Left colon (tissue), 2 donors: ENCODE measurements at places on chromosomes 6 and 20. TPM values are rescaled to one million over a fixed set of nuclear protein-coding genes. Genes with fewer than 3 reads are reported as not detected.
A peak's percentile ranks its signal among the peaks of the same experiment; 100 is the strongest.

GRCh38 chr6:31575952-31576685, 754 bp downstream of the TNF start:
- DNase-seq: no peak

GRCh38 chr20:59148701-59149493, 14.7 kb upstream of the ZNF831 start:
- DNase-seq: no peak

GRCh38 chr20:4119854-4120209, 104.5 kb upstream of the RNF24 start:
- DNase-seq: no peak

GRCh38 chr6:31776989-31777666, at the start of gene VWA7:
Gene VWA7, minus strand, starts transcription at chr6:31777328. Its CDS starts 549 bp downstream, at chr6:31776779.
- DNase-seq: peak; percentile 88

DNA sequence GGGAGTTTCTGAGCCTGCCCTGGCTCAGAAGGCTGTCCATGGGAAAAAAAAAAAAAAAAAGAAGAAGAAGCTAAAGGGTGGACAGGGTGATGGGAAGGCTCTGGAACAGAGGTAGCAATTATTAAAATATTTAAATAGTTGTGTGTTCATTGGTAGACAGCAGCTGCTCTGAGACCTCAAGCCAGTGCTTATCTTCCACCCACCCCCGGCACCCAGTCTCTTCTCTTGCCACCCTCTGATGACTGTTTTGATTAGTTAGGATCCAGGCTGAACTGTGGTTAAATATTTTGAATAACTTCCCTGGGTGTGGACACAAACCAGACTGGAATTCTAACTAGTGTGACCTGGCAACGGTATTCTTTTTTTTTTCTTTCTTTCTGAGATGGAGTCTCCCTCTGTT, 16.9 kb upstream of the SRSF3 start:
- no peak for DNase-seq

OTOR gene
- total RNA-seq: not detected

DNA sequence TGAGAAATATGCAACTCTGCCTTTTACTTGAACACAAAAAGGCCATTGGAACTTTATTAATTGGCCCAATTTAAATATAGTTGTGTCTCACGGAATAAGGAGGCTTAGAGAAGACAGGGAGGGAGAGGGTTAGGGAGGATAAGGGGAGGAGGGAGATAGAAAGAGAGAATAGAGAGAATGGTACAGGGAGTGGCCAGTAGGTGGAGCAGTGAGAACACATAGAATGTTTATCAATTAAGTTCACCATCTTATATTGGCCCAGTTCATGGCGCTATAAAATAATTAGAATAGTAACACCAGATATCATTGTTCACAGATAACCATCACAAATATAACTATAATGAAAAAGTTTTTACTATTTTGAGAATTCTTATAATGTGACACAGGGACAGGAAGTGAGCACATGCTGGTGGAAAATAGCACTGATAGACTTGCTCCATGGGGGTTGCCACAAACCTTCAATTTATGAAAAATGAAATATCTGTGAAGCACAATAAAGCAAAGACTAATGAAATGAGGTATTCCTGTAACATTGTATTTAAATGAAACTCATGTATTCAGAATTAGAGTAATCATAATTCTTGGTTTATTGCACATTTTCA, 374.1 kb upstream of the MANEA start:
- DNase-seq: peak; percentile 8

GSTA2 gene
- total RNA-seq: not detected

DNA sequence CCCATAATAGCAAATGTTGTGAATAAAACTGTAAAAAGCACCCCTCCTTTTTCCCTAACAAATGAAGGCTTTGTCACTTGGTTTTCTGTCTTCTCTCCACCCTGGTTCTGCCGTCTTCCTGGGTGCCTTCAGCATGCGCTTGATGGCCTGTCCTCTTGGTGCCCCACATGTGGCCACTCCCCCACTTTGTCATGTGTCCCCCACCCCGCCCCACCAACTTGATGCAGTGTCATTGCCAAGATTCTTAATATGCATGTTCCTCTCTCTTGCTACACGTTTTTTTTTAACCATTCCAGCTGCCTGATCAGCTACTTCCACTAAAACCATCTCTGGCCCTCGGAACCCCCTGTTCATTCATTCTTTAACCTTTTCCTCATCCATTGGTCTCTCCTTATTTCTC, 340.3 kb downstream of the QKI start:
- no peak for DNase-seq
